Memory B cell (primary cell): ENCODE measurements at places on chromosomes 7 and 10.

GRCh38 chr7:108525327-108525984, 479 bp downstream of the PNPLA8 start:
- no peak for DNase-seq

- DNase-seq, result no peak
Observed at GRCh38 chr7:55483046-55483445, 89.3 kb downstream of the VOPP1 start.

GRCh38 chr7:152851881-152852417, 92.4 kb downstream of the ACTR3B start:
- no peak for DNase-seq

DNA sequence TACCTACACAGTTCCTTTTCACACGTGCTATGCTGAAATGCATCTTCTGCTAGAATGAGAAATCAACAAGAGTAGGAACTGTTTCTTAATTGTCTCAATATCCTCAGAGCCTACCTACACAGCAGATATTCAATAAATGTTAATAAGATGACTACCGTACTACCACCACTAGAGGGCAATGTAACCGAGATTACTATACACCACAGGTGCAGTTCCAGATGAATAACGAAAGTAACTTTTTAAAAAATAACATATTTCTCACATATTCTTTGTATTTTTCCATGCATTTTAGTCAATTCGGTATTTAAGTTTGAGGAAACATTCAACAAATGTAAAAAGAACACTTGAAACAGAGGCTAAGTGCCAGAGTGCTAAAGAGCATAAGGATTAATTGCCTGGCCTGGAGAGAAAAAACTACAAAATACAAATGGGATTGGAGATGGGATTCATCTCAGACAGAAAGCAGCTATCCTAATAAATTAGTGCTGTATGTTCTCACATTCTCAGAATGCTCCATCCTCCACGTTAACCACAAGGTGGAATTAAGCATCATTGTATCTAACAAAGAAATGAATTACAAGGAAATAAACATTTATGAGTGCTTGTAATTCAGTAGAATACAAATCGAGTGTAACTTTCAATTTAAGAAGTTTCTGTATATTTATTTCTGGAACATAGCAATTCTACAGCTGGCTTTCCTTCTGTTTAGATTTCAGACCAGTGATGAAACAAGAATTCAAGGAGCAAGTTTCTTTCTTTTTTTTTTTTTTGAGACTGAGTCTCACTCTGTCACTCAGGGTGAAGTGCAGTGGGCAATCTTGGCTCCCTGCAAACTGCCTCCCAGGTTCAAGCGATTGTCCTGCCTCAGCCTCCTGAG, 20.3 kb upstream of the HECTD2 start:
- DNase-seq, result no peak

DNA sequence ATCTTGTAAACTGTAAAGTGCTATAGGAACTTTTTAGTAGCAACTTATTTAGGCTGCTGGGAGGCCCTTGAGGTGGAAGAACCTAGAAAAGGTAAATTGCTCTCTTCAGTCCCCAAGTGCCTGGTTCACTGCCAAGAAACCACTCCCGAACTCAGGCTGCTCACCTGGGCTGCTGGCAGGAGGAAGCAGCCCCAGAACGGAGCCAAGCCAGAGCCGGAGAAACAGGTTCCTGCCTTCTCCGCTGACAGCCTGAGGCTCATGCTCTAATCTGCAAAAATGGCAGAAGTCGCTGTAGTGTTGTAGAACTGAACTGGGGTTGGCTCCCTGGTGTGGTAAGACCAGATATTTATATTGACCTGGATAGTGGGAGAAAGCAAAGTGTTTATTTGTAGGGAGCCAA, 136.0 kb downstream of the CUL2 start:
- no peak for DNase-seq

DNA sequence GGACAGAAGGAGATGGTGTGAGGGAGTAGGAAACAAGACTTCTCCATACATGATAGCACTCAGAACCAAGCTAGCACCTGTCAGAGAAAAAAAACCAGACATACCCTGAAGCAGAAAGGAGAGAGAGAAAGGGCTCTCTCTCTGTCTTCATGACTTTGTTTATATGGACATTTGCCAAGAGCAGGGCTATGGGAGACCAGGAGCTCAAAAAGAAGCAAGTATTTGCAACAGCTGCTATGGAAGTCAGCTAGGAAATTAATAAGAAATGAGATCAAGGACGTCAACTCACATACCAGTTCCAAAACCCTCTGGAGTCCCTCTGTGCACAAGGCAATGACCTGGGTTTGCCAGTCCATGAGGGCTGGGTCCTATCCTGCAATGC, 111.6 kb downstream of the SGMS1 start:
- no peak for DNase-seq

GRCh38 chr7:152355474-152356057, 80.2 kb downstream of the KMT2C start:
- no peak for DNase-seq

DNA sequence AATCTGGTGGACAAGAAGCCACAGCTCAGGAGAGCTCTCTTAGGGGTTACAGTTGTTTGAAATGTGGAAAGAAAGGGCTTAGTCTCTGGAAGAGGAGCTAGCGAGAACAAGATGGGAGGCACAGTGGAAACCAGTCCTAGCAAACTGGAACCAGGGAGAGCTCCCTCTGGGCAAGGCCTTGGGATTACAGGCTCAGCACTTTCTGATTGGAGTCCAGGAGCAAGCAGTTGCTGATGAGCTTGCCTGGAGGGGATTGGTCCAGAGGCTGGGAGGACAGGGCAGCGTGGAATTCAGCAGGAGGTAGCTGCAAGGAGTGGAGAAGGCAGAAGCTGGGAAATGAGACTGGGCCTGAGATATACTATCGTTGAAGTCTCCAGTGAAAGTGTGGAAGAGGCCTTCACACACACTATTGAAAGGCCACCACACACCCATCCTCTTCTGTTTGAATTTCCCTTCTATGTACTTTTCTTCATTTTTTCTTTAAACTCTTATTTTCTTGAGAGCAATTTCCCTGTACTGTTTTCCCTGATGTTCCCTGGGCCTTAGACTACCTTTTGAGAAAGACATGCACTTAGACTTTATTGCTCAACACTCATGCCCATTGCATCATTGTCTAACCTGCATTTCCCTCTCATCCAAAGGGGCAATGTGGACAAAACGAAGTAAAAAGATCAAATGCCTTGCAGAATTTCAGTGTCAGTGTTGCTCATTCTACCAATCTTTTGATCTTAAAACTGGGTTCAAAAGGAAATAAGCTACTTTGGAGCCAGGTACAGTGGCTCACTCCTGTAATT, 57.8 kb upstream of the LANCL2 start:
- DNase-seq, result no peak

GRCh38 chr7:67484244-67484751, 487.7 kb downstream of the TYW1 start:
- no peak for DNase-seq

- DNase-seq, result no peak
Observed at GRCh38 chr7:94907026-94907810, at the start of gene PPP1R9A. TSS of gene PPP1R9A (plus strand) at chr7:94907594. CDS start at chr7:94910114, 2,520 bp downstream.

- DNase-seq, result peak; percentile 32
Observed at GRCh38 chr7:26293569-26294308, 2.1 kb downstream of the SNX10 start.

DNA sequence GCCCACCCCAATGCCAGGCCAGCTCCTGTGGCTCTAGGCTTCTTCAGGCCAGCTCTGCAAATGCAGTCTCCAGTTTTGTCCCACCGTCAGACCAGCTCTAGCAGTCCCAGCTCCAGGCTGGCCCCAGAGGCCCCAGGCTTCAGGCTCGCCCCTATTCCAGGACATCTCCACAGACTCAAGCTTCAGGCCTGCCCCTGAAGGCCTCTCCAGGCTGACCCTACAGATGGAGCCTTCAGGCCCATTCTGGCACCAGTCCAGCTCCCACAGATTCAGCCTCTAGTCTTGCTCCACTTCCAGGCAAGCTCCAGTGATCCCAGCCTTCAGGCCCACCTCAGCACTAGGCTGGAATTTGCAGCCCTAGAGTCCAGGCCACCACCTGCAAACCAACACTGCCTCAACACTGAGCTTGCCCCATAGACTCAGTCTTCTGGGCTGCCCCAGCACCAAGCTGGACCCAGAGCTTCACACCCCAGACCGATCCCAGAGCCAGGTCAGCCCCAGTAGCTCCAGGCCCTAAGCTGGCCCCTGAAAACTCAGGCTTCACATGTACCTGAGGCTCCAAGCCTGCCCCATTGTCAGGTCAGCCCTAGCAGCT, 170.2 kb downstream of the ITGB1 start:
- no peak for DNase-seq

- DNase-seq, result peak; percentile 72
Observed at GRCh38 chr7:130063036-130063435, 7.3 kb upstream of the KLHDC10 start.

- DNase-seq, result no peak
Observed at GRCh38 chr7:69739190-69739589, 140.9 kb downstream of the AUTS2 start.

DNA sequence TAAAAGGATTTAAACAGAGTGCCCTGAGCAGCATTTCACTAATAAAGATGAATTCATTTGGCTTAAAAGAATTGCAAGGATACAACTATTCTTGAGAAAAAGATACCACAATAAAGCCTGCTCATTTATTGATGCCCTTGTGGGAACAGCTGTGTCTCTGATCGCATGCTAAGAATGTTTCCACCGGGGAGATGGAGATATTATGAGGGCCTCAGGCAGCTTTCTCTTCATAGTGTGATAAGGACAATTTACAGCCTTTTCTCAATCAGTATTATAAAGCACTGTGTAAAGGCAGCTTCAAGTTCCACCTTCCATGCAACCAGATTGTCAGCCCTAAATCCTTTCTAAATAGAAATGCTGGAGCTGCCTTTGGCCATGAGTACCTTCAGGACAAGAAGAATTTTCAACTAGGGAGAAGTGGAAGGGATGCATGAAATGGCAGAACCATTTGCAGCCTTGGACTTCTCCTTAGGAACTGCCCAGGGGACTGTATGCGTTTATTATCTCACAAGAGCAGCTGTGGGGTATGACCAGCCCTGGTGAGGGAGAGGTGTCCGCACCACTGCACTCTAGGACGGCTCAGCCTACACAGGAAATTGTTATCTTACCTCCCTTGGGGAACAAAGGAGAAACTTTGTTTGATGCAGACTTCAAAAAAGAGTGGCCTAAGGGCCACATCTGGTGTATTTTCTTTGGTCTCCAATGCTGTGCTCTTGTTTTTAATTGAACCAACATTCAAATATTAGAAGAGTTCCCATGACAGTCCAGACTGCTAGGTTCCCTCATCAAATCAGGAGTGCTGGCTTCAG, 116.9 kb upstream of the PCGF5 start:
- DNase-seq, result no peak

GRCh38 chr7:18498341-18498740, 2.8 kb downstream of the HDAC9 start:
- no peak for DNase-seq

DNA sequence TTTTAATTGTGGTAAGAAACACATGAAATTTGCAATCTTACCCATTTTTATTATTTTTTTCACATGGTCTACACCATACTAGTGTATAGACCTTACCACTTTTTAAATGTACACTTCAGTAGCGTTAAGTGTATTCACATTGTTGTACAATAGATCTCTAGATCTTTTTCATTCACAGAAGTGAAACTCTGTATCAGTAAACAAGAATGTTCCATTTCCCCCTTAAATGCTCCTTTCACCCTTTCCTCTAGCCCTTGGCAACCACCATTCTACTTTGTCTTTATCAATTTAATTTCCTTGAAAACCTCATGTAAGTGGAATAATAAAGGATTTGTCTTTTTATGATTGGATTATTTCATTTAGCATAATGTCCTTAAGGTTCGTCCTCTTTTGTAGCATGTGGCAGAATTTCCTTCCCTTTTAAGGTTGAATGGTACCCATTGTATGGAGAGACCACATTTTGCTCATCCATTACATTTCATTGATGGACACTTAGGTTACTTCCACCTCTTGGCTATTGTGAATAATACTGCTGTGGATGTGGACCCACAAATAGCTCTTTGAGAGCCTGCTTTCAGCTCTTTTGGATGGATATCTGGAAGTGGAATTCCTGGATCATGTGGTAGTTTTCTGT, 45.7 kb downstream of the SNX10 start:
- no peak for DNase-seq

- no peak for DNase-seq
Observed at GRCh38 chr10:80323311-80323710, 33.2 kb downstream of the DYDC1 start.

- no peak for DNase-seq
Observed at GRCh38 chr7:105438847-105439173, 50.1 kb upstream of the SRPK2 start.

DNA sequence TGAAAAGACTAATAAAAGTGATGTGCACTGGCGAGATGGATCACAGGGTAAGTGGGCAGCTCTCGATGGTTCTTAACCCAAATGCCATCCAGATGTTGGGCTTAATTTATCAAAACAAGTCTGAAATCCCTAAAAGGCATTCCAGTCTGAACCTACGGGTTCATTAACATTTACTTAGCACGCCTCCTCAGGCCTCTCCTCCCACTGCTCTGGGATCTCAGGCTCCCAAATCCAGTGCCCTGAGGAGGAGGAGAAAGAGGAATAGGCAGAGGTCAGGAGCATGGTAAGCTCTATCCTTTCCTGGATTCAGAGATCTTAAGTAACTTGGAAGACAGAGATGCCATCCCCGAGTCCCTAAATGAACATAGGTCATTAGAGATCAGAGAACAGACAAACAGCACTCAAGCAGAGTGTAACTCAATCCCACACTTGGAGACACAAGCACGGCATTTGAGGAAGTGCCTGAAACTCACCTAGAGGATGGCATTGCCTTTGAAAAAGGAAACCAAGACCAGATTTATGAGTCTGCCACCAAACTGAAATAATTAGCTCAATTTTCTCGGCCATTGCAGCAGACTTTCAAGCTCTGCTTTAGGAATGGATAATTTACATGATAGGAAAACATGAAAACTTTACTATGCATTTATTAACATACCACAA, 140.9 kb downstream of the CXCL12 start:
- no peak for DNase-seq

DNA sequence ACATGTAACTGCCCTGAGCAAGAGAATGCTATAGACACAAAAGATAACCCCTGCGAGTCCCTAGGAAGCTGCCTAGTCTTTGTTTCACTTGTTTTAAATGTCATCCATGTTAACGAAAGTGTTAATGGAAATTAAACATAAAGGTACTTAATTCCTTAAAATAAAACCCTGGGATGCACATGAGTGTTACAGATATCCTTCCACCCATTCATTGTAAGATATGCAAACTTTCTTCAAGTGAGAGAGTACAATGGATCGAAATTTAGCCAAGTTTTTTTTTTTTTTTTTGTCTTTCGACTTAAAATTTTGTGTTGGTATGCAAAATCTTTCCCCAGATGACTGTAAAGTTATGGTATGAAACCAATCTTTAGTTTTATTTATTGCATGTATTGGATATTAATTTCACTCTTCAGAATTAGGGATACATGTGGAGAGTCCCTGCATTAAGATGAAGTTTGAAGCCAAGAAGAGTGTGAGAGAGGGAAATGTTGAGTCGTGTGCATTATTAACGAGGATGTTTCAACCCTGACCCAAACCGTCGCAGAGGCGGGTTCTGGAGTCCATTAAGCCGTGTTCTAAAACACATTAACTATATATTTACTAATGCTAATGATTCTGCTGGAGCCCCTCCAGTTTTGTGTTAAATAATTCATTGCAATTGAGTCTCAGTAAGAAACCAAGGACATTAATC, 1.6 kb downstream of the CDK14 start:
- no peak for DNase-seq

GRCh38 chr7:1940402-1940786, 270.3 kb downstream of the ELFN1 start:
- DNase-seq, result peak; percentile 75
